Spinal cord (tissue), 10 donors: ENCODE measurements at places on chromosomes 11 and 22. TPM values are rescaled to one million over a fixed set of nuclear protein-coding genes. Genes with fewer than 3 reads are reported as not detected.

The PRODH gene
- 14.4 TPM for total RNA-seq

The C1QTNF4 gene
- total RNA-seq = 15.8 TPM

The HTR3B gene
- total RNA-seq = 0.79 TPM

The RAPSN gene
- not detected for total RNA-seq

The RTN4RL2 gene
- 0.72 TPM for total RNA-seq

The SHANK3 gene
- total RNA-seq = 8.3 TPM

The OR51B4 gene
- total RNA-seq = not detected

The SLC22A9 gene
- total RNA-seq = 0.10 TPM

The APOA5 gene
- not detected for total RNA-seq

The TRIM51 gene
- total RNA-seq = not detected

The BTG4 gene
- total RNA-seq = not detected

The TTLL12 gene
- 26.1 TPM for total RNA-seq

The CEND1 gene
- 23.4 TPM for total RNA-seq

The RIC3 gene
- total RNA-seq = 38.2 TPM

The TRPM5 gene
- total RNA-seq = 0.10 TPM
